ENCODE measurements at places on chromosomes 5 and 9.
A peak's percentile ranks its signal among the peaks of the same experiment; 100 is the strongest.

DNA sequence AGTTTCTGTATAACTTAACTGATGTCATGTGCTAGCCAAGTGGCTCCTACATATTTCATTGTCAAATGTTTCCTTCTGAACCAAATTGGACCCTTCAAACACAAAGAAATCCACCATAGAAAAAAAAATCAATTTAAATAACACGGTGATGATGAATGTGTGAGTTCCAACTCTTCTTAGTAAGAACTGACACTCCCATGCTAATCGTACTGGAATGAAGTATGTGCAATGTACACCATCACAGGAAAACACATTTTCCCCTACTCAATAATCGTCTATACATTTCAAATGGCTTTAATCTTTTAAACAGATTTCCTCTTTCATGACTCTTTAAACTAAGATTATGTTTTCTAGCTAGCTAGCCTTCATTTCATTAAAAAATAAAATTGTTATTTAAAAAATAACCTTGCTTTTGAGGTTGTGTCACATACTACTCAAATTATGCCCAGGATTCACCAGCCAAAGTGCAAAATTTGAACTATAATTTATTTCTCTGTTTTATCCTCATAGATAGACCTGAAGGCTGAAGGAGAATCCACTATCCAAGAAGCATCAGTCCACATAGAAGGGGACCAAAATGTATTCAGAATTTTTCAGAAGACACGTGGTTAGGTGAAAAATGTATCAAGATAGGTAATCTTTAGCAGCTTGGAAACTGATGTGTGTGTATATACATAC, 131.0 kb upstream of the ITGA1 start:
- no peak for DNase-seq

DNA sequence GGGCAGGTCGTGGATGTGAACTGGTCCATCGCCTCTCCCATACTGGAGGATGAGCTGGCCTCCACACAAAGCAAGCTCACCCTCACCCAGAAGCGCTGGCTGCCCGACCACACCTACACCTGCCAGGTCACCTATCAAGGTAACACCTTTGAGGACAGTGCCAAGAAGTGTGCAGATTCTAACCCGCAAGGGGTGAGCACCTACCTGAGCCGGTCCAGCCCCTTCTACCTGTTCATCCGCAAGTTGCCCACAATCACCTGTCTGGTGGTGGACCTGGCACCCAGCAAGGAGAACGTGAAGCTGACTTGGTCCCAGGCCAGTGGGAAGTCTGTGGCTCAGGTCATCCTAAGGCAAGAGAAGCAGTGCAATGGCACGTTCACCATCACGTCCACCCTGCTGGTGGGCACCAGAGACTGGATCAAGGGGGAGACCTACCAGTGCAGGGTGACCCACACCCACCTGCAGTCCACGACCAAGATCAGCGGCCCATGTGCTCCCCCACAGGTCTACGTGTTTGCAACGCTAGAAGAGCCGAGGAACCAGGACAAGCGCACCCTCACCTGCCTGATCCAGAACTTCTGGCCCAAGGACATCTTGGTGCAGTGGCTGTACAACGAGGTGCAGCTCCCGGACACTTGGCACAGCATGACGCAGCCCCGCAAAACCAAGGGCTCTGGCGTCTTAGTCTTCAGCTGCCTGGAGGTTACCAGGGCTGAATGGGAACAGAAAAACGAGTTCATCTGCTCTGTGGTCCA, 71.3 kb downstream of the INSL6 start:
- no peak for DNase-seq

GRCh38 chr9:6000955-6001354, 14.5 kb downstream of the RANBP6 start:
- no peak for DNase-seq

DNA sequence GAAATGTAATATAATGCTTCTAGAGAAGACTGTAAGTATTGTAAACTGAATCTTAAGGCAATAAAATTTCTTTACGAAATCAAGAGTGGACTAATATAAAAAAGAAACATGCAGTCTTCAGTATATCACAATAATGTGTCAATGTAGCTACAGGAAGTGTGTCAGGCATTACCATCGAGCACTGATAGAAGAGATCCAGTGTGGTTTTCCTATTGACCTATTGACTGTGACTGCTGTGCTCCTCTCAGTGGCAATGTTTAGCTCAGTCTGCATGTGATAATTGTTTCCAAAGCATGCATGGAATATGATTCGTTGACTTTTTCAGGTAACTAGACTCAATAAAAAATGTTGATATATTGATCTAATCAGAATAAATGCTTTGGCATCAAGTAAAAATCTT, 20.3 kb upstream of the PCSK1 start:
- DNase-seq: no peak

DNA sequence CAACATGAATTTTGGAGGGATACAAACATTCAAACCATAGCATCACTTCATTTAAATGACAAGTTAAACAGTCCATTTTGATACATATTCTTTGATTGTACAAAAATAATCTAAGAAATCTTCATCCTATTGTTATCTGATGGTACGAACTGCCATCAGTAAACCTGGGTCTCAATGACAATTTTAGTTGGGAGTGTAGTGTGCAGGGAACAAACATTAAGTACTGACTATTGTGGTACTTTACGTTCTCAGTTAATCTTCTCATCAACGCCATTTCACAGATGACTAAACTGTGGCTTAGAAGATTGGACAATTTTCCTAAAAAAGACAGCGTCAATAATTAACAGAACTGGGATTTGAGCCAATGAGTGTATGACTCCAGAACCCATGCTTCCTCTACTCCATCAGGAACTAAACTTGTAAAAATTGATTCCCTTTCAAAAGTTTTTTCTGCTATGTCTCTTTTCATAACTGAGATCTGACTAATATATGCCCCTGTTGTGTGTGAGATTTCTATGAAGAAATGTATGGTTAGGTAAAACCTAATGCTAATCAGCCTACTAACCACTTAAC, 21.1 kb downstream of the TNPO1 start:
- no peak for DNase-seq

DNA sequence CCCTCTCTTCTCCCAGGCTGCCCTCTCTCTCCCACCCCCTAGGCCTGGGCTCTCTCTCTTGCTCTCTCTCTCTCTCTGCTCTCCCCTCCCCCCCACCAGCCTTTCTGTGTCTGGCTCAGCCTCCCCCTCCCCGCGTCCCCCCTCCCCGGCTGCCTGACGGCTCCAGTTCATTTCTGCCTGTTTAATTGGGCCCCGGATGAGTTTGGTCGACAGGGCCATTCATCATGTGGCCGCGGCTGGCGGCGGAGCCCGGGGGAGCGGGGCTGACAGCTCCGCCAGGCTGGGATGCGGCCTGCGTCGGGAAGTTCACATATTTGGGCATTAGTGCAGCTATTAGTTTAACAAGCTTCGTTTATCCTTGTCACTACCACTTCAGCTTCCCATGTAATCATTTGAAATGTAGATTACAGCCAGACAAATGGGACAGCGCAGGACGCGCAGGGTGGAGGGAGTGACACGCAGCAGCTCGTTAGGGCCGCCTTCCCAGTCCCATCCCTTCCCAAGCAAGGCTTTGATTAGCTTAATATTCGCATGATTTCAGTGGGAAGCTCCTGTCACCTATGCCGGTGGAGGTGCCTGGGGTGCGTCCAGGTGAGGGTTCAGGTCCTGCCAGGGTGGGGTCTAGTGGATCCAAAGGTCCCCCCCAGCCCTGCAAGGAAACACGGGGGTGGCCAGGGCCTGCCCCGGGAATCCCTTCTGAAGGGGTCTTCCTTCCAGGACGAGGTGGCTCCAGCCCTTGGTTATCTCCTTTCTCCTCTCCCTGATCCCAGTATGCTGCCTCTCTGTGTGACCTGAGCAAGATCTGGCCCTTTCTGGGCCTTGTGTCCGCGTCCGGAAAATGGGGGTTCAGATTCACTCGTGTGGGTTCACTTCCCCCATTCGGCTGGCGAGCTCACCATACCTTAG, 214.8 kb downstream of the PAX5 start:
- DNase-seq: no peak

- no peak for DNase-seq
These were observed 14.1 kb upstream of the SFXN1 start for GRCh38 chr5:175464074-175464941.

GRCh38 chr5:3394891-3395599, 200.6 kb upstream of the IRX1 start:
- no peak for DNase-seq

- DNase-seq: no peak
These were observed 56.2 kb upstream of the ALDH1B1 start for GRCh38 chr9:38336341-38336740.

DNA sequence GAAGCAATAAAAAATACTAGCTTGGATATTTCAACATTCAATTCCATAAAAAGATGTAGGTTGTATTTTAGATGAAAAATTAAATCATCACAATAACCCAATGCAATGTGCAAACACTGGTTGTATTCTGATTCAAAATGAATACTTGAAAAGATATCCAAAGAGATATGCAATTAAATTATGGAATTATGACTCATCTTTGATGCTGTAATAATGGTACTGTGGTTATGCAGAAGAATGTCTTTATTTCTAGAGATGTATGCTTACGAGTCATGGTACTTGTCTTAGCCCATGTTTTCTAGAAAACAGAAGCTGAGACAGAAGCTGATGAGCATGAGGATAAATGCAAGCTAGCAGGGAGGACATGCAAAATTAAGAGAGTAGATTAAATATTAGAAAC, 1941.4 kb upstream of the NUDT12 start:
- no peak for DNase-seq

DNA sequence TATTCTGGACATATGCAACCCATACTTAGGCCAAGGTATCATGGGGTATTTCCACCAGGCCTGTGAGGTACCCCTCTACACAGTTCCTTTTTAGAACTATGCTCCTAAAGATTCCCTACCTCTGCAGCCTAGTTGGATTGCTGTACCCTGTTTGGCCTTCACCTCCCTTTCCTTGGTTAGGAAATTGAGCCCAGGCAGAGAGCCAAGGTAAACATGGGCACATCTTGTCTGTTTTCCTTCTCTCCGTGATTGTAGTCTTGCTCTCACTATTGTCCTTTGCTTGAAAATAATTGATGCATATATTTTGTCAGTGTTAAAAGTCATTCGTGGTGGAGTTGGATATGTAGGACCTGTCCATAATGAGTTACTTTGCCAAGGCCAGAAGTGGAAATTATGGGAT, 26.7 kb downstream of the BDP1 start:
- no peak for DNase-seq

GRCh38 chr5:159878988-159879471, 37.3 kb upstream of the ADRA1B start:
- peak; percentile 39 for DNase-seq

DNA sequence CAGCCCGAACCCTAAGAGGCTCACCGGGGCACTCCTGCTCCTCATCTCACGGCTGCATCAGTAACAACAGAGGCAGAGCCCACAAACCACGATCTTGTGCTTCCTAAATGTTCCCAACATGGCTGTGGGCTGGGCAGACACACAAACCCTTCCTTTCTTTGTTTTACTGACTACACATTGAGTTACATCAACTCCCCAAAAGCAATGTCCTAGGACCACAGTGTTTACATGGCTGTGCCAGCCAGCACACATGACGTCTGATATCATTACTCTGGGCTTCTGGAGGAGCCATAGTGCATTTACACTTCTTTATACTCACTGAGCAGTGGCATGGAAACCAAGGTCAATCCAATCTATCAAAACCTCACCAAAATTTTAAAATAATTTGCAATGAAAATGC, 101.4 kb downstream of the LHFPL2 start:
- DNase-seq: no peak

GRCh38 chr9:8717146-8717545, 917.6 kb upstream of the DMAC1 start:
- DNase-seq: no peak

DNA sequence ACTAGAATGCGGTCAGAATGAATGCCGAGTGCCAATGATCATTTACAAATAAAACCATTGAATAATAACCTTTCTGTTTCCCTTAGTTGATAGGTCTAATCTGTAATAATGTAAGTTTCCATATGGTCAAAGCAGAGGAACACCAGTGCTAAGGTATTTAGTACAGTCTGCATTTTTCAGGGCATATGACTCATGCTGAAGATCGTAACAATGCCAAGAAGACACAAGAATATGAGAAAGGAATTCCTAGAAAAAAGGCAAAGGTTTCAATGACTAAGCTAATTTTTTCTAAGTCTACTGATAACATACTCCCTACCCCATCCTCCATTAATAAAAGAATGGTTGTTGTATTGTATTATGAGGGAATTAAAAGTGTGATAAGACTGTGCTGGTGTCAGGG, 2.8 kb downstream of the OR1L8 start:
- DNase-seq: no peak

GRCh38 chr5:14097998-14098471, 45.1 kb upstream of the TRIO start:
- DNase-seq: no peak

GRCh38 chr5:93585041-93585766, 2.2 kb downstream of the NR2F1 start:
- DNase-seq: no peak

GRCh38 chr5:355958-356357, 34.4 kb downstream of the AHRR start:
- DNase-seq: no peak

DNA sequence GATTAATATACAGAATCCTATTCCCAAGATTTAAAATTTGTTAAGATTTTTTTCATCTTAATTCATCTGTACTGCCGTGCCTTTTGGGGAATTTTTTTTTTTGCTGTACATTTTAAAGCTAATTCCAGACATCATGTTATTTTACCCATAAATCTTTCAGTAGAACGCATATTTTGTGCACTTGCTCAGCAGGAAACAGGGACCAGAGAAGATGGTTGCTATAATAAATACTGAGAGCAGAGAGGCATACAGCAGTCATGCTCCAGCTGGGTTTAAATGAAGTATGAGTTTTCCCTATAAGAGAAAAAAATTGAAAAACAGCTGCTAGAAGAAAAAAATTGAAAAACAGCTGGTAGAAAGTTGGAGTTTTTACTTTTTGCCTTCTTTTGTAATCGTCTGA, 196.9 kb upstream of the PUM3 start:
- DNase-seq: no peak

DNA sequence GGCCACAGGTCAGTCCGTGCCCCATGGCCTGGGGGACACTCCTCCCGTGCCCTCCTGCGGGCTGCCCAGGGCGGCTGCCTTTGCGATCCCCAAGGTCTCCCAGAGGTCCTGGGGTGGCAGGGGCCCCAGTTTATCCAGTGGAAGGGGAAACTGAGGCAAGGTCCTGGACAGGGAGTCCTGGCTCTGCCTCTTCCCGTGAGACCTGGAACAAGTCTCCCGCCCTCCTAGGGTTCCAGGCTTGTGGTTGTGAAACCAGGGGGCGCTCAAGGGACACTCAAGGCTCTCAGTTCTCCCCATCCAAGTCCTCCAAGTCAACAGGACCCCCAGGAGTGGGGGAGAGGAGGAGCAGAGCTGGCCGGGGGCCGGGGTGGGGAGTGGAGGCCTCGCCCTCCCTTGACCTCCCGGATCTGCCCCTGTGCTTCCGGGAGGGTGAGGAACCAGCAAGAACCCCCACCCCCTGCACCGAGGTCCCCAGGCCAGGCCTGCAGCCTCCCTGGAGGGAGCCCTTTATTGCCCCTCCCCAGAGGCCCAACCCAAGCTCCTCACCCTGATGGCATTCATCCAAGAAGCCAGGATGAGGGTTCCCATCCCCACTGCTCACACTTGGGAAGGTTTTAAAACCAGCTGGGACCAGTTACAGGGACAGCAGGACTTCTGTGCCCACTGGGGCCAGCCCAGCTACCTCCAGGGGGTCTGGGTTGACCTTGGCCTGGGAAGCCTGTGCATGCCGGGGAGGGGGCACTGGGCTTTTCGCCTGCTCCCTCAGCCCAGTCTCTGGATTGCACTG, 24.7 kb upstream of the TMEM250 start:
- DNase-seq: no peak

Data from hippocampal formation (tissue), 2 donors.